Central memory CD8-positive, alpha-beta T cell (primary cell): ENCODE measurements at places on chromosomes 4 and X.

DNA sequence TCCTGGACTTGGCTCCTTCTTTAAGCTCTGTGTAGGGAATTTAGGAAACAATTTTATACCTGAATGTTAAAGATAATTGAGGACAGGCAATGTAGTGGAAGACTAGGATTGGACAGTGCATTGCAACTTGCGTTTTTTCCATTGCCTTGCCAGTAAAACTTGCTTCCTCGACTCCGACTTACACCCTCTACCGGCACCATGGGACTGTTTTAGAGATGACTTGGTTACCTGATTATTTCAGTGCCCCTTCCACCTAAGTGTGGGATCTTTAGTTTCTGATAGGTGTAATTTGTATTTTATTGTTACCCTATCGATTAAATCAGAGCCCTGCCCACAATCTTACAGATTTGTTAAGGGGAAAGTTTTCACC is 1.2 kb downstream of the PRPS1 start:
- DNase-seq: no peak

GRCh38 chr4:87844452-87844851 is 11.7 kb downstream of the MEPE start:
- DNase-seq: no peak

GRCh38 chrX:31006027-31006426 is 65.8 kb downstream of the FTHL17 start:
- DNase-seq: no peak

DNA sequence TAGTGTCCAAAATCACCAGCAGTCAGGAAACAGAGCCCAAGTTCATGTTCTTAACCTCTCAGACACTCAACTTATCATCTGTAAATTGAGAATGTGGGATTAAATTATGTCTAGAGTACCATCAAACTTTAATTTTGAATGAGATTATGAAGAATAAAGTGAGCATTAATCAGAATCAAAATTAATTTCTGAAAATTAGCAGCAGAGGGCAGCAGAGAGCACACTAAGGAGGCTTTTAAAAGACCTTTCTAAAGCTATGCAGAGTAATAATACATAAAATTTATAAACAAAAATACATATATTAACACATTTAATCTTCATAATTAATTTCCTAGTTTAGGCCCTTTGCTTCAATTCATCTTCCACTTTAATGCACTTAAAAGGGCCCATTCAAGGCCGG is 7.1 kb downstream of the TASL start:
- DNase-seq: no peak

GRCh38 chrX:107704181-107704580 is 71.4 kb downstream of the TSC22D3 start:
- no peak for DNase-seq

- DNase-seq: no peak
These were observed 10.3 kb upstream of the LSM6 start for GRCh38 chr4:146165221-146165620.

DNA sequence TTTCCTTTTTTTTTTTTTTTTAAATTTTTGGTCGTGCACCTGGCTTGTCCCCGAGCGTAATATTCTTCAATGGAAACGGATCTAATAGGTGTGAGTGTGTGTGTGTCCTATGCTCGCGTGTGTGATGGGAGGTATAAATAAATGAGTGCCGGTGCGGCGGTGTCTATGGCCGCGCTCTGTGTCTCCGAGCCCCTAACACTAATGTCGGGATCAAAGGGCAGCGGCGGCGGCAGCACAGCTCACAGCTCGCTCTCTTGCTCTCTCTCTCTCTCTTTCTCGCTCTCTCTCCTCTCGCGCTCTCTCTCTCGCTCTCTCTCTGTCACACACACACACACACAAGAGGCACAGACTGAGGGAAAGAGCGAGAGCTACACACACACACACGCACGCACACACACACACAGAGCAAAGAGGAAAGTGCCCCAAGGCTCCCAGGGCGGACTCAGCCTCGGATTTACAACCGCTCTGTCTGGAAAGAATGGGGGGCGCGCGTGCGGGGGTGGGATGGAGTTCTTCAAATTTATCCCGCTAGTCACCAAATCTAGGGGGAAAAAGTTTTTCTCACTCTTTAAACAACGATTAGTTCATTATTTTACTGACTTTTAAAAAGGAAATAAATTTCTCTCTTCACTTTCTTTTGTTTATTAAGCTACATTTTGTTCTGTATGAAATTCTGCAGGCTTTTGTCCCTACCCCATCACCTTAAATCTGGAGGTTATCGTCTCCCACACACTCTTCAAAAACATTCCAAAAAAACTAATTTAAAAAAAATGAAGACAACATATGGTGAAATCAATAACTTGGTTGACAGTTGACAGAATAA is at the start of gene ZNF827:
TSS of gene ZNF827 (minus strand) at position 206 of the 823 bp plus-strand sequence. CDS start 416 bp downstream, outside the sequence.
- peak; percentile 39 for DNase-seq

GRCh38 chrX:45986971-45987370 is 558.2 kb downstream of the ZNF674 start:
- DNase-seq: no peak

DNA sequence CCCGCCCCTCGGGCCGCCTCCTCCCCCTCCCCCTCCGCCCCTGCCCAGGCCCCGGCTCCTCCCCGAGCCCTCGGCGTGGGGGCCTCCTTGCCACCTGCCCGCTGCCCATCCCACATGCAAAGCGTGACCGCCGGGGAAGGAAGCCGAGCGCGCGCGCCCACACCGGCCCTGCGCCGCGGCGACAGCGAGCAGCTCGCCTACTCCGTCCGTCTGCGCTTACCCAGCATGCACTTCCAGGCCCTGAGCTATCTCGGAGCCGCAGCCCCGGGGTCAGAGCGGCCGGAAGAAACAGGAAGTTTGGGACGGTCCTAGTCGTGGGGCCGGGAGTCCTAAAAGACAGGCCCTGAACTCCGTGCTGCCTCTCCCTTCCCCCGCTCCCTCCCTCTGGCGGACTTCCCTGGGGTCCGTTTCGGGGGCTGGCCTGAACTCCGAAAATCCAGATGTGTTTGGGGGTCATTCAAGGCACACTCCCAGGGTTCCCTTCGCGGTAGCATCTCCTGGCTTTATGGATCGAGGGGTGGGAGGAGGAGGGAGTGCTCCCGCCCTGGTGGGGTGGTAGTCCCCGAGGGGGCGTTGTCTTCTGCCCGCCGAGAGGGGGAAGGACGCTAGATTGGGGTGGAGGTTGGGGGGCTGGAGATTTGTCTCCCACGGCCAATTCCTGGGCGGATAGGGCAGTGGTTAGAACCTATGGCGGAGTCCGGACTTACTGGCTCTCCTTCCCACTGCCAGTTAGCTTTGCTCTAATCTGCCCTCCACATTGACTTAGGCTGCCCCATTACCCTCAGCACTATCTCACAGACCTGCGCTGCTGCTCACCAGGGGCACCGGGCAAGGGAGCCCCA is 25.0 kb upstream of the BCORL1 start:
- no peak for DNase-seq

- no peak for DNase-seq
These were observed 439.4 kb downstream of the SPRY1 start for GRCh38 chr4:123835831-123836590.

DNA sequence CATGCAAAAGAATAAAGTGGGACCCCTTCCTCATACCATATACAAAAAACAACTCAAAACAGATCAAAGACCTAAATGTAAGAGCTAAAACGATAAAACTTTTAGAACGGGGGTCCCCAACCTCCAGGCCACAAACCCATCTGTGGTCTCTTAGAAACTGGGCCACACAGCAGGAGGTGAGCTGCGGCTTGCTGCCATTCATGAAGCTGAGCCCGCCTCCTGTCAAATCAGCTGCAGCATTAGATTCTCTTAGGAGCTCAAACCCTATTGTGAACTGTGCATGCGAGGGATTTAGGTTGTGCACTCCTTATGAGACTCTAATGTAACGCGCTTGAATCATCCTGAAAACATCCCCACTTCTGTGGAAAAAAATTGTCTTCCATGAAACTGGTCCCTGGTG is 7.0 kb upstream of the GATA1 start:
- no peak for DNase-seq

- no peak for DNase-seq
These were observed 759 bp downstream of the ZC4H2 start for GRCh38 chrX:64975491-64975890.

GRCh38 chr4:48085821-48086589 is 48.0 kb downstream of the TXK start:
- no peak for DNase-seq

DNA sequence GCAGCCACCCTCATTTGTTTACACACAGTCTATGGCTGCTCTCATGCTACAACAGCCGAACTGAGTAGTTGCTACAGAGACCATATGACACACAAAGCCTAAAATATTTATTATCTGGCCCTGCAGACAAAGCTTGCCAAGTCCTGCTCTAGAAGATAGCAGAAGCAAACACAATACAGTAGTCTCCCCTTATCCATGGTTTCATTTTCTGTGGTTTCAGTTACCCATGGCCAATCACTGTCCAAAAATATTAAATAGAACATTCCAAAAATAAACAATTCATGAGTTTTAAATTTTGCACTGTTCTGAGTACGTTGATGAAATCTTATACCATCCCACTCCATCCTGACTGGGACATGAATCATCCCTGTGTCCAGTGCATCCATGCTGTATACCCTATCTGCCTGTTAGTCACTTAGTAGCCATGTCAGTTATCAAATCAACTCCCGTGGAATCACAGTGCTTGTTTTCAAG is 40.2 kb upstream of the ZNF81 start:
- no peak for DNase-seq

- DNase-seq: no peak
These were observed 3.0 kb downstream of the FNIP2 start for GRCh38 chr4:158771776-158772175.

DNA sequence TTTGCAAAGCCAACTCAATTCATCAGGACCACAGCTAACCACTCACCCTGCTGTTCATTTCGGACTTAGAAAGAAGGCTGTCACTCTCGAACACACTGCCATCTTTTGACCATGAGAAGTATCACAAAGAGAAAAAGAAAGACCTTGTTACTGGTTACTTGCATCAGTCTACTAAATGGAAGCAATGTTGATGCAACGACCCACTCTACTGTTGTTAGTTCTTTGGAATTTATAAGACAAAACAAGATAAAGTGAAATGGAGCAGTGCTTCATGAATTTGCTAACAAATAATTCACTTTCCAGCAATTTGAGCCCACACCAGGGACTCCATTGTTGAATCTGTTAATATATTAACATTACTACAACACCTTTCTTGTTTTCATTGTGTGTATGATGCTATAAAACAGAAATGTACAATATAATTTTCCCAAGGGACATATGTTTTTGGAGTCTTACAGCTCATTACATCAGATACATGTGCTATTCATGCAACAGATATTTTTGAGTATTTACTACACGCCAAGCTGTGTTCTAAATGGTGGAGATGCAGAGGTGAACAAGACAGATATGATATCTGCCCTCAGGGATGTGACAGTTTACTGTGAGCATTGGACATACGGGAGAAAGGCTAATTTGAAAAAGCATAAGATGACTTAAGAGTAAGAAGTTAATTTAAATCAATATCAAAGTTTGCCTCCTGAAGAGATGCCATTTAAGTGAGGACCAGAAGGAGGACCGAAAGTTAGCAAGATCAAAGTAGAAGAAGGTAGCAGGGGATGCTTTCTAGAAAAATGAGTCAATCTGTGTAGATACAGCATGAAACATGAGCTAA is 87.2 kb downstream of the AREG start:
- DNase-seq: no peak

DNA sequence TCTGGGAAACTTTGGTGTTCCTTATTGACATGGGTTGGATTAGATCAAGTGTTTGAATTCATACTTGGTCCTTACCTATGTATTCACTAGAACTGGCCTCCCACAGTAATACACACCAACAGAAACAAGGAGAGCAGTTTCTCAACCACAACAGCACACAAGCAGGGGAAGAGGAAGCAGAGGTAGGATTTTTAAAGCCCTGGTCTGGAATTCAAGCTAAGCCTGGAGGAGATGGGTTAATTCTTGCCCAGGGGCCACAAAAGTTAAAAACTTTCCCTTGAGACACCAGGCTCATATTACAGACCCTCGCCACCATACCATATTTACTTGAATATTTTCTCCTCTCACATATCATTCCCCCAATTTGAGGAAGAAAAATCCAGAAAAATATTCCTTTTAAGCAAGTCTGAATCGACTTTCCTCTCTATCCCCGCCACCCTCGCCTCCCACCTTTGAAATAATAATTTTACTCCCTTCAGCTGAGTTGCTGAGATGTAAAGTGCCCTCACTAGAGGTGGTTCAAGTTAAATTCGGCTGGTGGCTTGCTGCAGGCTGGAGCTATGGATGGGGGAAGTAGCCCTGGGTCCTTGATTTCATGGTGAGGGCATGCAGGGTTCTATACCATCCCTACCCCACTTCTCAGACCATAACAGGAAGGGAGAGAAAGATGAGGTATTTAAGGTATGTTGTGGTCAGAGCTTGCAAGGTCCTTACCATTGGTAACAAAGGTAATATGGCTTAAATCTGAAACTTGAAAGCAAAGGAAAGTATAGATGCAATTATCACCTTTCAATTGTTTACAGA is 440.2 kb downstream of the INPP4B start:
- no peak for DNase-seq

- DNase-seq: peak; percentile 14
These were observed 55.7 kb downstream of the PHOX2B start for GRCh38 chr4:41692717-41693345.

GRCh38 chr4:174581901-174582300 is 59.6 kb upstream of the HPGD start:
- no peak for DNase-seq

DNA sequence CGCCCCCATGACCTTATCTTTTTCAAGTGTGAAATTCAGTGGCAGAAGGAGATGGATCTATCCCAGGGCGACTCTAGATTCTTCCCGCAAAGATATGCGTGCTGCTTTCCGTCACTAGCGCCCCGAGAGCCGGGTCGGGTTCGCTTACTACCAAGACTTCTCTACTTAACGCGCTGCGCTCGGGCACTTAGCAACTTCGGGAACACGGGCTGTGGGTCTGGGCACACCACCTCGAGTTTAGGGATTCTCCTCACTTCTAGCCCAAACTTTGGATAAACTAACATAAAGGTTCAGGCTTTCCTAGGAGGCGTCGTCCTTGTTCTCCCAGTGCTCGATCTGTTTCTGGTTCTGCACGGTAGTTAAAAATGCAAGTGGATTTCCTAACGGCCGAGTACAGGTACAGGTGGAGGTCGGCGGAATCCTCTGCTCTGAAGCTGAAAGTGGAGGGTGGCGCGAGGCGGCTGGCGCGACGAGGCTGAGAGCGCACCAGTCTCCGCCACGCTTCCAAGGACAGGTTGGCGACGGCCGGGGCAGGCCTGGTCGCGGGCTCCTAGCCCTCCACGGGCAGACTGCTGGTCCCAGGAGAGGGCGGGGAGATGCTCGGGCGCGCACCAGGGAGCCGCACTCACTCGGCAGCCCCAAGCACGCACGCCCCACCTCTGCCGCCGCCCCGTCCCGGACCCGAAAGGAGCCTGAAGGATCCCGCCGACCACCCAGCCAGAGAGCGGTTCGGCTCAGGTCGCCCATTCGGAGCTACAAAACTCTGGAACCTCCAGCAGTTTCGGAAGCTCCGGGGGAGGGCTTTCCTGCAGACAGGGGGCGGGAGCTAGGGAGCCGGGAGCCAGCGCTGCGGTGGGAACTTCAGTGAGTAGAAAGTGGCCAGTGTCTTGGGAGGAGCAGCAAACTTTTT is 100.8 kb upstream of the TENM3 start:
- no peak for DNase-seq

DNA sequence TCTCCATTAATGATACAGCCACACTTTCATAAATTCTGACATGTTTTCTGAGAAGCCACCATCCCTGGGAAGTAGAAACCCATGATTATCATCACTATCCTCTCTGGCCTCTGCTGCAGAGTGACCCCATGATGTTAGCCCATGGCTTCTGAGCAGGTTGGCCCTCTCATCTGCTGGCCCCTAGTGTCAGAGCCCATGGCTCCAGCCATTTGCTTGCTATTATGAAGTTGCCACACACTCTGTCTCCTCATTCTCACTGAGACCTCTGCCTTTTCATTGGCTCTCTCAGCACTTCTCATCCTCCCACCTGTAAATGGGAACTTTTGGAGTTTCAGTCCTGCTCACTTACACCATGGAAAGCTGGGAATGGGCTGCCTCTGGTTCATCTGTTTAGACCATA is 192.7 kb downstream of the GASK1B start:
- no peak for DNase-seq
